ENCODE measurements at places on chromosomes 11 and 22. TPM values are rescaled to one million over a fixed set of nuclear protein-coding genes. Genes with fewer than 3 reads are reported as not detected.

- DNase-seq, result no peak
- no peaks in the 10 kb centered on the region for H3K27me3 ChIP-seq
- H3K4me1 ChIP-seq, result no peaks in the 10 kb centered on the region
- no peak overlapping the region for H3K27ac ChIP-seq
Measured at GRCh38 chr11:73189315-73189714, 28.8 kb upstream of the P2RY2 start.

DNA sequence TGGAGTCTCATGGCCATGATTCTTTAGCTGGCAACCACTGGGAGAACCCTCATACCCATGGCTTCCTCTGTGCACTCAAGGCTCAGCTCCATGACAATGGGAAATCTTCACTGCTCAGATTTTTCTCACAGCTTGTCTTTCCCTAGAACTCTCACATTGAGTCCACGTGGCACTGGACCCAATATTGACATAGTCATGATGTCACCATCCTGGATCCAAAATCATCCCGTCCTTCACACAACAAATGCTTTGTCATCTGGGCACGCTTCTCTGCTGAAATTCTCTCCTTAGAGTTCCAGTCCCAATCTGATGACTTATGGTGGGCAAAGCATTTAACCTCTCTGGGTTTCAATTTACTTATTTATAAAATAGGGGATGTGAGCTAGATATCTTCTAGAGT, 37.7 kb upstream of the CD44 start:
- H3K36me3 ChIP-seq, result no peaks in the 10 kb centered on the region
- no peaks in the 10 kb centered on the region for H3K27me3 ChIP-seq
- H3K27ac ChIP-seq, result no peak overlapping the region
- no peak for DNase-seq

DNA sequence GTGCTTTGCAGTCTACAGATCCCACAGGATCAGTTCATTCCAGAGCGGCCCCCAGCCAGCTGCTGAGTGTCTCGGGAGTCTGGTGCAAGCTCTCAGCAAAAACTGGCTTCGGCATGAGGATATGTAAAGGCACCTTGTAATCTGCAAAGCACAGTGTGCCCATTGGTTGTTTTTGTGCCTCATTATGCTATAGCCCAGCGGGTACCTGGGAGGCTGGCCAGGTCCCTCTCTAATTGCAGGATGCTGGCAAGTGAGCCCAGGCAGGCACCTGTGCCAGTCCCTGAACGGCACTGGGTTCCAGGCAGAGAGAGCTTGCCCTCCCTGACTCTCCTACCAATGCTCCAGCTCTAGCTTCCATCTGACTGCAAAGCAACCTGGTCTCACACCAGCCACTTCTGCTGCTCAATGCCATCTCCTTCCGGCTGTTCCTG, 128.7 kb downstream of the DSCAML1 start:
- H3K27ac ChIP-seq, result no peak overlapping the region
- peaks cover 24% of the 10 kb centered on the region for H3K27me3 ChIP-seq
- H3K36me3 ChIP-seq, result no peaks in the 10 kb centered on the region
- no peak for DNase-seq
- H3K4me3 ChIP-seq, result no peak overlapping the region

- no peaks in the 10 kb centered on the region for H3K27me3 ChIP-seq
- H3K4me1 ChIP-seq, result no peaks in the 10 kb centered on the region
- H3K36me3 ChIP-seq, result no peaks in the 10 kb centered on the region
Measured at GRCh38 chr11:2662024-2662312, 37.8 kb downstream of the KCNQ1OT1 start.

- H3K27ac ChIP-seq, result no peak overlapping the region
- H3K36me3 ChIP-seq, result no peaks in the 10 kb centered on the region
- H3K4me1 ChIP-seq, result no peaks in the 10 kb centered on the region
- no peak for DNase-seq
- H3K27me3 ChIP-seq, result no peaks in the 10 kb centered on the region
Measured at GRCh38 chr11:82909015-82909640, 7.6 kb downstream of the DDIAS start.

DNA sequence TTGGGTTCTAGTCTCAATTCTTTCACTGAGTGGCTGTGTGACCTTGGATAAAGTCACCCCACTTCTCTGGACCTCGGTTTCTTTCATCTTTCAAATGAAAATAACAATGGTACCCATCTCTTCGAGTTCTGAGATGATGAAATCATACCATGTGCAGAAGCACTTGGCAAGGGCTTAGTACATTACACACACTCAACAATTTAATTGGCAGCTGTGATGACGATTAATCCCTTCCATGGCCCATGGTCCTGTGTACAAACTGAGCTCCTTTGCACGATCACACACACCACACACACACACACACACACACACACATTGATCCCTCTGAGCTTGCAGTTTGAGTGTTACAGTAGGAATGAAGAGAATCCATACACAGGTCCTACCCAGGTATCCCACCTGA, 103.4 kb upstream of the ASPHD2 start:
- H3K27me3 ChIP-seq, result peaks cover 21% of the 10 kb centered on the region
- no peak for DNase-seq
- H3K4me3 ChIP-seq, result no peak overlapping the region
- H3K36me3 ChIP-seq, result no peaks in the 10 kb centered on the region

- H3K27ac ChIP-seq, result no peak overlapping the region
- no peak overlapping the region for H3K4me3 ChIP-seq
- no peaks in the 10 kb centered on the region for H3K27me3 ChIP-seq
- peaks cover 1% of the 10 kb centered on the region for H3K4me1 ChIP-seq
Measured at GRCh38 chr22:45548991-45549761, 46.5 kb downstream of the FBLN1 start.

DNA sequence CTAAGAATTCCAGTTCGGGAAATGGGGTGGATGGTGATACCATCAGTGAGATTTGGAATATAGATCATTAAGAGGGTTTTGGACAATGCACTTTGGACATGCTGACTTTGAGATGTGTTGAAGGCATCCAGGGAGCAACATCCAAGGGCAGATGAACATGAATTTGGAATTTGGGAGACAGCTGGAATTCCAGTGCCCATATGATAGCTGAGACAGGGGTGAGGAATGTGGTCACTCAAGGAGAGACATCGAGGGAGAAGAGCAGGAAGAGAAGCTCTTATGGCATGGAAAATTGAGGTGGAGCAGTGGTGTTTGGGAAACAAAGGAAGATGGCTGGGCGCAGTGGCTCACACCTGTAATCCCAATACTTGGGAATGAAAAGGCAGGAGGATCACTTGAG, 11.8 kb upstream of the MICAL2 start:
- H3K27me3 ChIP-seq, result no peaks in the 10 kb centered on the region
- H3K27ac ChIP-seq, result no peak overlapping the region
- H3K4me1 ChIP-seq, result no peaks in the 10 kb centered on the region
- no peak for DNase-seq

DNA sequence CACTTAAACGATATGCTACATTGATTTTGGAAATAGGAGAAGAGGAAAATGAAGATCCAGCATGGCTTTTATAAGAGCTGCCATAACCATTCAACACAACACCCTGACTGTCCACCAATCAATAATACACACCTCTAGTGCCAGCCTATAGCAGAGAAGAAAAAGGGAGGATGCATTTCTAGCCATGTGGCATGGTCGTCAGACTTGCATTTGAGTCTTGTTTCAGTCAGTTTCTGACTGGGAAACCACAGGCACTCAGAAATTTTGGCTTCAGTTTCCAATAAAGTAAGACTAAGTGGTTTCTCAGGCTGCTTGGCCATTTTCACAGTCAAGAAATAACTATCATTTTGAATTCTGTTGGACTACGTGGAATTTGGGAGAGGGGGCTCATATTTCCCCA, 523.5 kb upstream of the LRRC4C start:
- no peaks in the 10 kb centered on the region for H3K27me3 ChIP-seq
- H3K36me3 ChIP-seq, result no peaks in the 10 kb centered on the region
- H3K4me1 ChIP-seq, result no peaks in the 10 kb centered on the region
- H3K27ac ChIP-seq, result no peak overlapping the region
- no peak for DNase-seq

DNA sequence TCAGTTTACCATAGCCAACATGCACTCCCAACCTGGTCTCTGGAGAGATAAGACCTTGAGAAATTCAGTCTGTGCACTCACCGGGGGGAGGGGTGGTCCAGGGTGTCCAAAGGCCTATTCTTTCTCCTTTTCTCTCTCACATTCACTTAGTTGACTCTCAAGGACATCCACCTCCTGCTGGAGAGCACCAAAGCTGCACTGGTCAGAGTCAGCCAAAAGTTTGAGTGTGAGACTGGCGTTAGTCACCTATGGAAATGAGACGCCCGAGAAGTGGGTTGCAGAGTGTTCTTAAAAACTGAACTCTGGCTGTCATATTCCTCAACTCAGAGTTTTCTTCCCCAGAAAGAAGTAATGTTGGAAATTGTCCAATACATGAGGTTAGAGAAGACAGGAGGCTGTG, 5.0 kb upstream of the UBQLNL start:
- no peaks in the 10 kb centered on the region for H3K27me3 ChIP-seq
- H3K27ac ChIP-seq, result no peak overlapping the region
- no peaks in the 10 kb centered on the region for H3K36me3 ChIP-seq
- no peak overlapping the region for H3K4me3 ChIP-seq
- no peak for DNase-seq
- H3K4me1 ChIP-seq, result no peaks in the 10 kb centered on the region

- DNase-seq, result no peak
- H3K4me1 ChIP-seq, result no peaks in the 10 kb centered on the region
- H3K27ac ChIP-seq, result no peak overlapping the region
- H3K4me3 ChIP-seq, result no peak overlapping the region
- peaks cover 12% of the 10 kb centered on the region for H3K27me3 ChIP-seq
Measured at GRCh38 chr11:12455938-12456337, 78.6 kb downstream of the PARVA start.

- H3K27ac ChIP-seq, result no peak overlapping the region
- peaks cover 44% of the 10 kb centered on the region for H3K4me1 ChIP-seq
- H3K36me3 ChIP-seq, result no peaks in the 10 kb centered on the region
- peaks cover 53% of the 10 kb centered on the region for H3K27me3 ChIP-seq
- no peak overlapping the region for H3K4me3 ChIP-seq
Measured at GRCh38 chr22:32206774-32207758, 2.2 kb upstream of the RFPL2 start.

DNA sequence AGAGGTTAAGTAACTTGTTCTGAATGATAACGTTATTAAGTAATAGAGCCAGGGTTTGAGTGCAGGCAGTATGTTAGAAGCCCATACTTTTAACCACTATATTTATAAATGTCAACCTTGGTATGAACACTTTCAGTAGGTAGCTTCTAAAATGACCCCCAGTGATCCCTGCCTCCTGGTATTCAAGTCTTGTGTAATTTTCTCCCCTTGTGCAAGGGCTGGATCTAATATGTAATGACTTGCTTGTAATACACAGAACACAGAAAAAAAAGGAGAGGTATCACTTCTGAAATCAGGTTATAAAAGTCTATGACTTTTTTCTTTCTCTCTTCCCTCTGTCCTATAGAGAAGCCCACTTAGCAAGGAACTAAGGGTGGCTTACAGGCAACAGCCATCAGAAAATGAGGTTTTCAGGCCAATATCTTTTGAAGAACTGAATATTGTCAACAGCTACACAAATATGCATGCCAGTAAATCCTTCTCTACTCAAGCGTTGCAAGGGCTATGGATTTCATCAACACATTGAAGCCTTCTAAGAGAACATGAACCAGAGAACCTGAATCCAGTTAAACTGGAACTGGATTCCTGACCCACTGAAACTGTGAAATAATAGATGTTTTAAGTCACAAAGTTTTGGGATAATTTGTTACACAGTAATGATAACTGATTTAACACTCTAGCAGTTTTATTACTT, 712.3 kb downstream of the METTL15 start:
- H3K4me3 ChIP-seq, result no peak overlapping the region
- no peak for DNase-seq
- no peak overlapping the region for H3K27ac ChIP-seq
- H3K4me1 ChIP-seq, result no peaks in the 10 kb centered on the region

Gene GUCY1A2
- 0.09 TPM for total RNA-seq

Gene SYTL2
- total RNA-seq, result 19.8 TPM

Gene MMP13
- not detected for total RNA-seq

Gene SHISA8
- total RNA-seq, result not detected

Gene RTN4R
- 2.5 TPM for total RNA-seq

Gene DENND5A
- 66.9 TPM for total RNA-seq

Gene CD248
- total RNA-seq, result 11.8 TPM

Gene SPON1
- 28.8 TPM for total RNA-seq

Gene PHOX2A
- not detected for total RNA-seq

Gene CABP7
- total RNA-seq, result 0.07 TPM

Data from T-cell (primary cell).